ENCODE measurements at places on chromosomes 13 and 19.

- no peak for DNase-seq
These were observed 194.6 kb downstream of the KLF12 start for GRCh38 chr13:73939603-73940002.

DNA sequence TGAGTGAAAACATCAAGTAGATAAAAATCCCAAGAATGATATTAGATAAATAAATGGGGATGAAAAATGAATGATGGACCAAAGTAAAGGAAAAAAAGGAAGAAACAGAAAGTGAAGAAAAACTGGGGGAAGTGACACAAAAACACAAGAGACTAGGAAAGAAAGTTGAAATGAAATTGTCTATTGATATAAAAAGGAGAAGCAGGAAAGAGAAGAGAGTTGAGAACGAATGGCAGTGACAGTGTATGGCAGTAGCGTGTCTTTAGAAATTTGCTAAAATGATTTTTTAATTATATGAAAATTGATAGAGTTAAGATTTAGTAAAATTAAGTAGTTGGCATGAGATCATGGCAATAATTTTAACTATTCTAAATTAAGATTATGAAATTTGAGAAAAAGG lies 36.3 kb upstream of the SGCG start:
- DNase-seq: no peak

GRCh38 chr19:23305555-23305954 lies 55.4 kb upstream of the ZNF724 start:
- DNase-seq: no peak

GRCh38 chr13:109897988-109898624 lies 111.7 kb upstream of the IRS2 start:
- DNase-seq: no peak

DNA sequence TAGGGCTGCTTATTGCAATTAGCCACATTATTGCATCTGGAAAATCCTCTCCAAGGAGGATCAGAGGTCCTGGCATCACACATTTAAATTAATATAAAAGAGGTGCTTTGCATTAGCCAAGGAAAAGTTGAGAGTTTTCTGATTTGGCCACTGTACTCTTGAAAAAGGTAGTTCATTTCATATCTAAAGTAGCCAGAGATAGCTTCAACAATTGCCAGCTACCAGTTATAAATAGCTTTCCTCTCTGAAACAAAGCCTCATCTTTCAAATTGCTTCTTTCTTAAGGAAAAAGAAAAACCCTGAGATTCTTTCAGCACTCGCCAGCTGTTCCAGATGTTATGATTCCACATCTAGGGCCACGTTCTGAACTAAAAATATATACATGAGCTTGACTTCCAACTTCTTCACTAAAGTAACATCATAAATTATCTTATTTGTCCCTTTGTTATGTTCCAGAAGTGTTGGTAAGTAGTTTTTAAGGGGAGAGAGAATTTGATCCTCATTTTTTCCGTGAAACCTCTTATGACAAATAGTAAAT lies 69.6 kb downstream of the ERCC5 start:
- DNase-seq: no peak

DNA sequence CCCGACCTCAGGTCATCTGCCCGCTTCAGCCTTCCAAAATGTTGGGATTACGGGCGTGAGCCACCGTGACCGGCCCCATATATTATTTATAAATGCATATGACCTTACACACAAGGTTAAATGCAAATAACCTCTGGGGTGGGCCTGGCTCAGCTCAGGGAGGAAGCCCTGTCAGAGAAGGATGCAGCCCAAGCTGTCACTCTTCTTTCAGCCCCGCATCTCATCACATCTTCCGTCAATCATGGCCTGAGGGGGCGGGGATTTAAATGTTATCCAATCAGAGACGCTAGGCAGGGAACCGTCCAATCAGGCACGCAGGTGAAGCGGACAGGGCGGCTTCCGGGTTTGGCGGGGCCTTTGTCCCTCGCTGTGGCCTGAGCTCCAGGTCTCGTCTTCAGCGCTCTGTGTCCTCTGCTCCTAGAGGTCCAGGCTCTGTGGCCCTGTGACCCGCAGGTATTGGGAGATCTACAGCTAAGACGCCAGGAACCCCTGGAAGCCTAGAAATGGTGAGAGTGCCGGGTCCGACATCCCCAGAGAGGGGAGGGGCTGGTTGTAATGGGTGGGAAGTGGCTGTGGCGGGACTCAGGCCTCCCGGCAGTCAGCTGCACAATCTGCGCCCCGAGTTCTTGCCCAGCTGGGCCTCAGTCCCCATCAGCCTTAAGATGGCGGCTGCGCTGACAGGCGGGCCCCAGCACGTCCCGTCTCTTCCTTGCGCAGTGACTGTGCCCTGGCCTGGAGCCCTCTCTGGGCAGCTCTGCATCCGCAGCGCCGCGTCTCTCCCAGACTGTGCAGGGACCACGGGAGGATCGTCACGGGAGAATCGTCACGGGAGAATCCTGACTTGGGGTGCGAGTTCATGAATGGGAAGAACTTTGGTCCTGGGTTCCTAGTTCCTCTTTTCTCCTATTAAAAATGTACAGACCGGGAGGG lies at the start of gene ZNF430:
Gene ZNF430 (plus strand): TSS at position 360 of the 930 bp plus-strand sequence. CDS start 144 bp downstream, at position 504.
- peak; percentile 94 for DNase-seq

- no peak for DNase-seq
These were observed 729.0 kb downstream of the FGF9 start for GRCh38 chr13:22399801-22400420.

- DNase-seq: no peak
These were observed 12.7 kb upstream of the ZNF43 start for GRCh38 chr19:21848706-21849105.

DNA sequence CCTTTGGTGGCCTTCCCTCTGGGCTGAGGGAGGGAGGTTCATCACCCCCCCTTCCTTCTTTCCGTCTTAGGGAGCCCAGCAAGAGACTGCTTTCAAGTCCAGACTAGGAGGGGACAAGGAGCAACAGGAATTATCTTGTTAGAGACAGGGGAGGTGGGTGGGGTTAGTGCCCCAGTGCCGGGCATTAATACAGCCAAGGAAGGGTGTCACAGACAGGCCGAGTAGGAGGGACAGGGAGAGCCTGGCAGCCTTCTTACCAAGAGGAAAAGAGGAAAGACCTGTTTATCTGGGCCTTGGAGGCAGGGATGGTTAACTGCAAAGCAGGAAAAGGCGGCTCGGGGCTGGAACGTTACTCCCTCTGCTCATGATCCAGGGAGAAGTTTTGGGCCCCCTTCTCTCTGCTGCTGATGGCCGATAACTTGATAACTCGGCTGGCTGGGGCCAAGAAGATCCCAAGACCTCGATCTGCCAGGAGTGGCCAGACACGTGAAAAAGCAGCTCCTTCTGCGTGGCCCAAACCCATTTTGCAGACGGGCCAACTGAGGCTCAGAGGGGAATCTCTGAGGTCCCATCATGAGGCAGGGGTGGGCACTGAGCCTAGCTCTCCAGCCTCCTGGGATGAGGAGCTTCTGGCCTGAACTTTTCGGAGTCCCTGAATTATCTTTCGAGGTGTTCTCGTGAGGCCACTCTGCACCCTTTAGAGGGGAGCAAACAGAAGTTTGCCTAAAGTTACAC lies 79.3 kb downstream of the PTPRS start:
- DNase-seq: no peak

GRCh38 chr13:45503658-45504057 lies 38.9 kb downstream of the COG3 start:
- DNase-seq: no peak

DNA sequence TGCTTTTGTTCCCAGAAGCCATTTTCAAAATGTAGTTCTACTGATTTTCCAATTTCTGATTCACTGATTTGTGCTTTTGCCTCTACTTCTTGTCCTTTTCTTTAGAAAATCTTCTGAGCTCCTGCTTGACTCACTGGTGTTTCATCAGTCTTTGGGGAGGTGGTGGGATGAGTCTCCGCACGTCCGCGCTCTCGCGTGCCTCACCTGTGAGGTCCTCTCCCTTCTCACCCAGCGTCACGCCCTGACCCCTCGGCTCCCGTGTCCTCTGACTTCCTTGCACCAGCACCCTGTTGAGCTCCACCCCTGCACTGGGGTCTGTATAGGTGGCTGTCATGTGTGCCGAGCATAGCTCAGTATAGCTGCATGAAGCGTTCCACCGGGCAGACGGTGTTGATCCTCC lies 52.7 kb upstream of the MCF2L start:
- no peak for DNase-seq

DNA sequence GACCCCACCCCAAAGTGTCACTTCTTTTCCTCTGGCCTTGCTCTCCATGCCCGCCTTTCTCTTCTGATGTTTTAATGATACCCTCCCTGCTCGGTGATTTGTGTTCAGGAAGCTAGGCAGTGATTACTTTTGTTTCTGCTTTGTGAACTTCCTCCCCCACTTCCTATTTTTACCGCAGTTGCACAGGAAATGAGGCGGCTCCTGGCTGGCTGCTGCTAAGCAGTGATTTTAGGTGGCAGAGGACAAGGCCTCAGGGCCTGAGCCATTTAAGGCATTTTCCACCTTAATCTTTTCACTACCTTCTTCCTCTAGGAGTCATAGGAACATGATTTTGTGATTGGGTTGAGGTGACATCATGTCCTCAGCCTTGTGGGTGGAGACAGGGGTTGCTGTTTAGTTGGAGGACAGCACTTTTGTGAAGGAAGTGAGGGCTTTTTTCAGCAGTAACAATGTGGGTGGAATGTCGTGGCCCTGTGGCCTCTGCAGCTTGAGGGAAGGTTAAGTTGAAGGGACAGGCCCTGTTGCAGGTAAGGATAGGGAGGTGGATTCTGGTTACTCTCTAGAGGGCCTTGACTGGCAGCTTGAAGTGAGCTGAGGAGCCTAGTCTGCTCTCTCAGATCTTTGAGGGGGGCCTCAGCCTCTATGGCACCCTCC lies 15.7 kb downstream of the GARRE1 start:
- DNase-seq: no peak

DNA sequence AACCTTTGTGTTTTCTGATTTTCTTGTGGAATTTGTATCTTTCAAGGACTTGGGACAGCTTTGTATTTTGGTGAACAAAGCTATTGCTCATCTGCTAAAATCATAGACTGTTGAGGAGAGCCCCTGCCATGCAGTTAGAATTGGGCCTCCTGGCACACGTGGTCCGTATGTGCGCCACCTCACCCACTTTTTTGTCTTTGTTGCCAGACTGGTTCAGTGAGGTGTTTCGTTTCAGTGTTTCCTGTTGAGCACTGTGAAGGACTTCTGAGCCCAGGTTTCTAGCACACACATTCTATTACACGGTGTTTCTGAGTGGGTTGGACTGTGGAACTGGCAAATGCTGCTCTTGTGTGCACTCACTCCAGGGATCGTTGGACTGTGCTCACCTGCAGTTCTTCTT lies 37.6 kb upstream of the RNF113B start:
- no peak for DNase-seq

- no peak for DNase-seq
These were observed 55.1 kb downstream of the SLAIN1 start for GRCh38 chr13:77752512-77753069.

DNA sequence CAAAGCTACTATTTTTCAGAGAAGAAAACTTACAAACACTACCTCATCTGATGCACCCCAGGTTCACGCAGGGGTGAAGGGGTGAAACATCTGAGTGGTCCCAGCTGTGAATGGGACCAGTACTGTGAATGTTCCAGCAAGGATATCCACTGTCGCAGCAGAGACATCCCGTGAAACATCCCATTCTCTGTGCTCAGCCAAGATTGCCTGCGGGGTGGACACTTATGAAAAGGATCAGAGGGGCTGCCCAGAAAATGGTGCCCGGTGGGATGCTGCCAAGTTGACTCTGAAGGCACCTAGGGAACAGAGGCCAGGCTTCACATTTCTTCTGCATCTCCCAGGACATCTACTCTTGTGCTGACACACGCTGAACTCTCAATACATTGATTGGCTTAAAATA lies 15.9 kb downstream of the IRS2 start:
- no peak for DNase-seq

DNA sequence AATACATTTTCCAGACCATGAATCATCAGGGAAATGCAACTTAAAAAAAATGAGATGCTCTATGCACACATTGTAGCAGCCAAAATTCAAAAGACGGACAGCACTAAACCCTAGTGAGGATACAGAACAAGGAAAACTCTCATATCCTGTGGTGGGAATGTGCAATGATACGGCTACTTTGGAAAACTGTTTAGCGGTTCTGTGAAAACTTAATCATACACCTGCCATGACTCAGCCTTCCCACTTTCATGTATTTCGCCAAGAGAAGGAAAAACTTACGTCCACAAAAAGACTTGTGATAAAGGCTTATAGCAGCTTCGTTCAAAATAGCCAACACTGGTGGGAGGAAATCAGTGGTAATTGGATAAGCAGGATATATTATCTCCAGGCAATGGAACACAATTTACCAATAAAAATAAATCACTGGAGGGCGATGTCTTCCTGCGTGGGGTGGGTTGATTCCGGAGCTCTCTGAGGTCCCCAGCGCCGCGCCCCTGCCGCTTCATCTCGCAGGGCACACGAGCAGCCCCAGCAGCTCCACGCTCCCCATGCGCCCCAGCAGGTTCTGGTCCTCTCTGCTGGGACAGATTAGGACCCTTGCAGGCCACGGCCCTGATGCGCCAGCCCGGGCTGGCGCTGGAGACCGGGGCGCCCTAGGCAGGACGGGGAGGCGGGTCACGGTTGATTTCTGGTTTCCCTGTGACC lies 97.2 kb upstream of the ARHGEF7 start:
- DNase-seq: no peak

GRCh38 chr19:43773725-43774102 lies 7.1 kb downstream of the KCNN4 start:
- DNase-seq: no peak

- no peak for DNase-seq
These were observed 569.9 kb downstream of the MYO16 start for GRCh38 chr13:109199280-109199679.

GRCh38 chr19:30895946-30896345 lies 453.3 kb downstream of the TSHZ3 start:
- DNase-seq: no peak

- peak; percentile 31 for DNase-seq
These were observed 43.1 kb downstream of the PCCA start for GRCh38 chr13:100131863-100132574.

- no peak for DNase-seq
These were observed 3.8 kb downstream of the ELOF1 start for GRCh38 chr19:11555246-11555645.

DNA sequence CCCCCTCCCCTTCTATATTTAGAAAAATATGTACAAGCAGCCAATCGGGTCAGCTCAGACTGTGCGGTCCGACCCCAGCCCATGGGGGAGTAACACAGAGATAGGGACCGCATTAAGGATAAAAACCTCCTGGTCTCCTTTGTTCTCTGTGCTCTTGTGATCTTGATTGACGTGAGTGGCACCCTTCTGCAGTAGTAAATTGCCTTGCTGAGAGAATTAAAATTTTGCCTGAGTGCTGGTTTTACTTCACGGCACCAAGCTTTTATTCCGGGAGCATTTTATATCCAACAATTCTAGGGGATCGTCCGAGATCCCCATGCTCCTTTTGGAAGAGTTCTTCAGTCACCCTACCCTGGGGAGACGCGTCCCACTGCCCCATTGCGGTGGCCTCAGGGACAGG lies 7.0 kb upstream of the ZNF69 start:
- DNase-seq: no peak

Data from nucleus accumbens (tissue), 56 donors.